ENCODE measurements at places on chromosomes 11 and 22.

GRCh38 chr11:20368438-20368837 lies 4.9 kb downstream of the HTATIP2 start:
- peak; percentile 53 for DNase-seq

DNA sequence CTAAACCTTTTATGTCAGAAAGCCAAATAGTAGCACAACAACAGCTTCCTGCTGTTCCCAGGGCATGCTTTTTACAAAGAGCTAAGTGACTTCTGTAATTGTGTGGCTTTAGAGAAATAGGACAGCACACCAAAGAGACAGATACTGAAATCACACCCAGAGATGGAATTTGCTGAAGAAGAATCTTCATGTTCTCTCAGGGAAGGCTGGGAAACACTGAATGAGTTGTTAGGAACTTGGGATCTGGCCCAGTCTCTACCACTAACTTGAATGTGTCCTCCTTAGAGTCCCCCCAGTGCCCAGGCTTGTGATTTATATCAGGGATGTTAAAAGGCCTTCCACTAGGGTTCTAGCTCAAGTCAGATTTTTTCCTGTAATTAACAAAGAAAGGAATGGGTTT lies 175.2 kb downstream of the DBX1 start:
- no peak for DNase-seq

- no peak for DNase-seq
These were observed 27.8 kb downstream of the CEP295 start for GRCh38 chr11:93689240-93689639.

GRCh38 chr11:106466521-106467080 lies 389.1 kb downstream of the AASDHPPT start:
- no peak for DNase-seq

DNA sequence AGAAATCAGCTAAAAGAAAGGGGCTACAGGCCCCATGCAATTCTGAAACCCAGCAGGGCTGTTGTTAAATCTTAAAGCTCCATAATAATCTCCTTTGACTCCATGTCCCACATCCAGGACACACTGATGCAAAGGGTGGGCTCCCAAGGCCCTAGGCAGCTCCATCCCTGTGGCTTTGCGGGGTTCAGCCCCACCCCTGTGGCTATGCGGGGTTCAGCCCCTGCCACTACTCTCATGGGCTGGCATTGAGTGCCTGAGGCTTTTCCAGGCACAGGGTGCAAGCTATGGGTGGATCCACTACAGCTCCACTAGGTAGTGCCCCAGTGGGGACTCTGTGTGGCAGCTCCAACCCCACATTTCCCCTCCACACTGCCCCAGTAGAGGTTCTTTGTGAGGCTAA lies 8.7 kb upstream of the ZNF280A start:
- no peak for DNase-seq

GRCh38 chr11:35605706-35606105 lies 12.6 kb upstream of the FJX1 start:
- DNase-seq = no peak

DNA sequence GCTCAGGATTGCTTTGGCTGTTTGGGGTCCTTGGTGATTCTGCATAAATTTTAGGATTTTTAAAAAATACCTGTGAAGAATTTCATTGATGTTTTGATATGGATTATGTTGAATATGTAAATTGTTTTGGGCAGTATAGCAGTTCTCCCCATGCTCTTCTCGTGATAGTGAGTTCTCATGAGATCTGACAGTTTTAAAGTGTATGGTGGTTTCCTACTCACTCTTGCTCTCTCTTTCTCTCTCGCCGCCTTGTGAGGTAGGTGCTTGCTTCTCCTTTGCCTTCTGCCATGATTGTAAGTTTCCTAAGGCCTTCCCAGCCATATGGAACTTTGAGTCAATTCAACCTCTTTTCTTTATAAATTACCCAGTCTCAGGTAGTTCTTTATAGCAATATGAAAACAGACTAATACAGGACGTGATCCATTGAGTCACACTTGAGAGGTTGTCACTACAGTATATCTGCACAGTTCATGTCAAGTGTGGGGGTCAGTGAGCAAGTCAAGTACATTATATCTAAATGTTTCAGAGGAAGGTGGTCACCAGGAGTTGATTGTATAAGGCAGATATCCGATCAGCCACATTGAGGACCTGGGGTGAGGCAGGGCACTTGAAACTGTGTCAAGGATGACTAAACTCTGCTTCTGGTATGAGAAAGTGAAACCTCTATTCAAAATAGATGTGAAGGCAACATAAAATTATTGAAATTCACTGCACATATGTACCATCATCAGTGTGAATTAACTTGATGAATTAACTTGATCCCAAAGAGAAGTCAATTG lies 70.7 kb upstream of the CCDC179 start:
- DNase-seq = no peak

All from hematopoietic multipotent progenitor cell treated with erythropoietin and hydrocortisone succinate and interleukin-3 and kit ligand, for 17 days (in vitro differentiated cells).